ENCODE measurements at places on chromosomes 12 and 14. TPM values are rescaled to one million over a fixed set of nuclear protein-coding genes. Genes with fewer than 3 reads are reported as not detected.

The DIO3 gene
- total RNA-seq: not detected

The SLIRP gene
- total RNA-seq: 399 TPM

The LPAR5 gene
- total RNA-seq: 0.85 TPM

The AQP2 gene
- total RNA-seq: not detected

The SRRM4 gene
- not detected for total RNA-seq

The CRADD gene
- 10.3 TPM for total RNA-seq

Measured in A549 treated with ZK216348 at 1 μM for 4 hours (cell line).